ENCODE measurements at places on chromosomes 3 and 15.

- DNase-seq: no peak
These were observed 803 bp downstream of the ITIH3 start for GRCh38 chr3:52795298-52795900.

DNA sequence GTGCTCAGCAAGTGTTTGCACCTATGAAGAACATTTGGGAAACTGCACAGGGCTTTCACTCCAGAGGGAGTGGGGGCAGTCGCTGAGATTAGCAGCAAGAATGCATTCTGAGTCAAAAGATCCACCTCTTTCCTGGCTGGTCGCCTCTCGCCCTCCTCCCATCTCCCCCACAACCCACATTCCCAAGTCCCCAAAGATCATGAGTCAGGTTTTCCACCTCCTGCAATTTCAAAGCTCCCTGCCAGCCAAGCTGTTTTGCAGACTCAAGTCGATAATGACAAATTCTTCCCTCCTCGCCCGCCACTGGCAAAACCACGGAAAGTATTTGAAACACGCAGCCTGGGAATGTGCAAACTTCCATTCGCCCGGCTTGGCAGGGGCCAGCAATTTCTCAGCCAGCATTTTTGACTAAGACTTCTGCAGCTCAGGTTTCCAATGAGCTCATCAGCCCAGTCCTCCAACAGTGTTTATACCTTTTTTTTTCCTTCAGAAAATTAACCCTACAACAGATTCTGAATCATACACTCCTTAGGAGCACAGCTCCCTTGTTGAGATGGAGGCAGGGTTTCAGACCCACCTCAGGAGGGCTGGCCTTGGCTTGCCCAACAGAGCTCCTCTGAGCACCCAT, 181.4 kb downstream of the SMAD6 start:
- DNase-seq: peak; percentile 99

DNA sequence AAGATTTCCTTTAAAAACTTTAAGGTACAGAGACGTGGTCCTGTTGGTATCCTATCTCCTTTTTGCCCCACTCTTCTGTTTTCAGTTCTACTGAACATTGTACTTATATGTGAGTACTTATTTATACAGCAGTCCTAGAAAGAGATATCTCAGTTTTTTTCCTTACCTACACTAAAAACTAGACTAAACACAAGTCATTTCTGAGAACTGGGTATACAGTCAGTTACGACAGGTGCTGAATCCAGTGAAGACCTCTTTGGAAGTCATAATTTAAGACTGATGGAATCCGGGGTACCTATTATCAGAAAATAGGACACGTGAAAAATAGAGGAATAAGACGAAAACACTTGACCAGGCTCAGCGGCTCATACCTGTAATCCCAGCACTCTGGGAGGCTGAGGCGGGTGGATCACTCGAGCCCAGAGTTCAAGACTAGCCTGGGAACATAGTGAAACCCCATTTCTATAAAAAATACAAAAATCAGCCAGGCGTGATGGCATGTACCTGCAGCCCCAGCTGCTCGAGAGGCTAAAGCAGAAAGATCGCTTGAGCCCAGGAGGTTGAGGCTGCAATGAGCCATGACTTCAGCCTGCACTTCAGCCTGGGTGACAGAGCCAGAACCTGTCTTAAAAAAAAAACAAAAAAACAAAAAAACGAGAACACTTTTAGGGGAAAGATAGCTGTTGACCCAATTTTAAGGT, 76.3 kb downstream of the KLHL25 start:
- no peak for DNase-seq

GRCh38 chr3:52200981-52201679, 3.2 kb downstream of the ALAS1 start:
- no peak for DNase-seq

DNA sequence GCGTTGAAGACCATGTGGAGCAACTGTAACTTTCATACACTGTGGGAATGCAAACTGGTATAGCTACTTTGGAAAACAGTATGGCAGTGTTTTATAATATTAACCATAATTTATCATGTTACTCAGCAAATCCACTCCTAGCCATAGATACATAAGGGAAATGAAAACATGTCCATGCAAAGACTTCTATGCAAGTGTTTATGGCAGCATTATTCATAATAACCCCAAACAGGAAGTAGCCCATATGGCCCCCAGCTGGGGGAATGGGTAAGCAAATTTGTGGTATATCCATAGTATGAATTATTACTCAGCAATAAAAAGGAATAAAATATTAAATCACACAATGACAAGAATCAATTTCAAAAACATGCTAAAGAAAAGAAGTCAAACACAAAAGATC, 23.0 kb upstream of the GATA2 start:
- no peak for DNase-seq

GRCh38 chr3:106345353-106346027, 476.7 kb upstream of the CBLB start:
- peak; percentile 97 for DNase-seq

- DNase-seq: no peak
These were observed 482.2 kb upstream of the ADAMTS9 start for GRCh38 chr3:65169961-65170360.

- DNase-seq: no peak
These were observed 1188.0 kb upstream of the ALCAM start for GRCh38 chr3:104178680-104179079.

DNA sequence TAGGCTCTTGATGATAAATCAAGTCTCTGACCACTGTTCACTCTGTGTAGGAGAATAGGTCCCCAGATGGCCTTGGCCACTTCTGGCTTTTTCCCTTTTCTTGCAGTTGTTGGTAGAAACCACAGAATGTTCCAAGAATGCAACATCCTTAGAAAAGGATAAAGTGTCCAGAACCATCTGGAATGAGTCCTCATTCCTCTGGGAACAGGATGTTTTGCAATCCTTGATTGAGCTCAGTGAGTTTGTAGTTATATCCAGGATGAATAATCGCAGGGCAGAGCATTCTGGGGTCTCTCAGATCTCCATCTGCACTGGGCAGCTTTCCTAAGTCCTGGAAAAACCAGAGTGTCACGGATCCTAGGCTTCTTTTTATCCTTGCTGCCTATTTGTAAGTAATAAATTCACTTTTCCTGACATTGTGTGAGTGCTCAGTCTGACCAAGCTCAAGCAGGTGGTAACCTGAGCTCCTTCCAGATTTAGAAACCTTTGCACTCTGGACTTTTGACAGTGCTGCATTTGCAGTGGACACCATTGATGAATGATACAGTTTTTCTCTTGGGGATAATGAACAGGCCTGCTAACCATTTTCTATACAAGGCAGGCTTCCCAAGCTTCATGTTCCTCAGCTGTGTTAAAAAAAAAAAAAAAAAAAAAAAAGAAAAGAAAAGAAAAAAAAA, 1028.6 kb downstream of the OTOL1 start:
- peak; percentile 35 for DNase-seq

- DNase-seq: no peak
These were observed 6.8 kb downstream of the PLA2G4F start for GRCh38 chr15:42149493-42150218.

GRCh38 chr15:83927704-83928391, 273.9 kb downstream of the ADAMTSL3 start:
- DNase-seq: no peak

DNA sequence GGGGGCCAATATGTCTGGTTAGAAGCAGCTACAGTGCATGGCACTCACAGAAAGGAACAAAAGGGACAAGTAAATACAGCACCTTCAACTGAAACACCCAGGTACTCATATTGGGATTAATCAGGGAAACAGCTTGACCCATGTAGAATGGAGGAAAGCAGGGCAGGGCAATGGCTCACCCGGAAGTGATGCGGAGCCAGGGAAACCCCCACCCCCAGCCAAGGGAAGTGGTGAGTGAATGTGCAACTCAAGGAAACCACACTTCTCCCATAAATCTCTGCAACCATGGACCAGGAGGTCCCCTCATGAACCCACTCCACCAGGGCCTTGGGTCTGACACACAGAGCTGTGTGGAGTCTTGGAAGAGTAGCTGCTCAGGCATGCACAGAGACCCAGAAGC, 117.1 kb downstream of the MTHFS start:
- DNase-seq: no peak

DNA sequence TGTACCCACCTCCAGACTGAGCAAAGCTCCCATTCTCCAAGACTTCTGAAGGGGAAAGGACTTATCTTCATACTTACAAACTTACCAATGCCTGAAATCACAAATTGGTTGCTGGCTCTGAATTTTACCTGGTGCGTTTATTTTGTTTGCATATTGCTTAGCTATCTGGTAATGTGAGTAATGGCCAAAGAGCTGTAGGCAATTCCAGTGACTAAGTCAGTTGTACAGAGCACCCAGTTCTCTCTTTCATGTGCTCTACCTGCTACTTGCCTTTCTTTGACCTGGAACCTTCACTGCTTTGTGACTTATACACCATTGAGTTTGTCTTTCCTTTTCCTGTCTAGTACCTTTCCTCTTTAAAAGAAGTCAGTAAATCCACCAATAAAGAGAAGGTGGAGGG, 755.9 kb upstream of the LMCD1 start:
- DNase-seq: no peak

GRCh38 chr3:177740254-177740653, 543.0 kb upstream of the TBL1XR1 start:
- no peak for DNase-seq

DNA sequence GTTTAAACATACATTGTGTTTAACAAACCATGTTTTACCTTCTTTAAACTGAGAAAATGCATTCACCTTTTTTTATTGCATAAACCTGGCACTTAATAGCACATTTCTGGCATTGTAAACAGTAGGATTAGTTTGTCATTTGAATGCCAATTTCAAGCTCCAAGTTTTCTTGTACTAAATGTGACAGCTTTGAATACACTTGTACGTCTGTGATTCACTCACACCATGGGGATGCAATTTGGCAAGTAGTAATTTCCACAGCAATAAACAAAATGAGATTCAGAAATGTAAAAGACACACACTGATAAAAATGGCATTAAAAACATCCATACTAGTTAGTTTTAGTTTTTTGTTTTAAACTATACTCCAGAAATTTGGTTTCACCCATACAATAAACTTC, 598.9 kb downstream of the SI start:
- DNase-seq: no peak

- DNase-seq: no peak
These were observed 434.8 kb upstream of the DPH6 start for GRCh38 chr15:35980719-35981118.

DNA sequence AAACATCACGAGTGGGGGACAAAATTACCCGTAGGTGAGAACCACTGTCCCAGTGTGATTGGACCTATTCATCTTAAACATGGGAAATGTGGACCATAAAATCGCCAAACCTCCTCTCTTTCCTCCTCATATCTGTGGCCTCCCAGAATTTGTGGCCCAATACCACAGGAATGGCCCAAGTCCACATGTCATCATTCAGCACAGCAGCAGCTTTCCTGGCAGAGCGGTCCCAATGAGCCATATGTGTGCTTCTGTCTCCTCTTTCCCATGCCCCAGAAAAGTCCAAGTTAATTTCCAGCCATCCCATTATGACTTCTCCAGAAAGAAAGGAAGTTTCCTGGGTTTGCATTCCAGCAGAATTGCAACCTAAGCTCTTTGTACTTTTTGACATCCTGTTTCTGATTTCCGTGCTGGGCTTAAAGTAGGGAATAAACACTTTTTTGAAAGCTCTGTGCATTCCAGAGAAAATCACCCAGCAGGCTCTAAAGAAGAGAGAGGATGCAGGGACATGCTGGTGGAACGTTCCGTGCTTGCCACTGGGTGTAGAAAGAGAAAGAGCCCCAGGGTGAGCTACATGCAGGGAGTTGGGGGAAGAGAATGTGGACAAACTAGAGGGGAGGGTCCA, 259.4 kb upstream of the PROK2 start:
- no peak for DNase-seq

GRCh38 chr3:114242947-114243346, 5.6 kb upstream of the ZNF80 start:
- DNase-seq: no peak

- no peak for DNase-seq
These were observed 153.1 kb downstream of the SEMA6D start for GRCh38 chr15:47870300-47870955.

DNA sequence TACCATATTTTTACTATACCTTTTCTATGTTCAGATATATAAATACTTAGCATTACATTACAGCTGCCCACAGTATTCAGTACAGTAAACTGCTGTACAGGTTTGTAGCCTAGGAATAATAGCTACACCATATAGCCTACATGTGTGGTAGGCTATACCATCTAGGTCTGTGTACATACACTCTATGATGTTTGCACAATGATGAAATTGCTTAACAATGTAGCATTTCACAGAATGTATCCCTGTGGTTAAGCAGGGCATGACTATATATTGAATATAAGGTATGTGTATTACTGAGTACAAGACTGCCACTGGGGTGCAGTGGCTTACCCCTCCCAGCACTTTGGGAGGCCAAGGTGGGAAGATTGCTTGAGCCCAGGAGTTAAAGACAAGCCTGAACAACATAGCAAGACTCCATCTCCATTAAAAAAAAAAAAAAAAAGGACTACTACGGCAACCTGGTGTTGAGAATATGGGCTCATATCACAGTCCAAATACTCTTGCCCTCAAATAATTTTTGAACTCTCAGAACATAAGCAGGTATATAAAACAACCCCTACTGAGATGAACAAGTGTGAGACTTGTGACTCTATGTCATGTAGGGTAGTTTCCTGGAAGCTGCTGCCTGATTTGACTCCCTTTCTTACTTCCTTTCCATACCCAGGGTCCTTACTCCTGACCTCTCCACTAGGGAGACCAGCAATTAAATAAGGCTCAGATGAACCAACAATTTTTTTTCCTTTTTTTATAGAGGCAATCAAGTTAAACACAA, 4.8 kb downstream of the PPP1R14D start:
- no peak for DNase-seq

DNA sequence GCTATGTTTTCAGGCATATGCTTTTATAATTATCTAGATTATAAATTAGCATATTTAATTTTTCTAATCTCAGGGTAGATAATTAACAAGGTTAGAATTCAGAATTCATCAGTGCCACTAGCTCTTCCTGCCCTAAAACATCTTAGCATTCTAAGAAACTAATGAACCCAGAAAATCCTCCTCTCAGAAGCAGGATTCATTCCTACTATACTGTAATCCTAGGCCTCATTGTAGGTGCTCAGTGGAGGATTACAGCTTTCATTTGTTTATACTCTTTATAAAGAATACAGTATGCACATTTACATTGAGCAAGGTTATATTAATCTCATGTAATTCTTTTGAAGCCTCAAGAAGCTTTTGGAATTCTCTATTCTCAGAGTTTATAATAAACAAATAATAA, 20.9 kb downstream of the ACAD11 start:
- DNase-seq: no peak

GRCh38 chr3:41163421-41163820, 35.9 kb upstream of the CTNNB1 start:
- DNase-seq: no peak

DNA sequence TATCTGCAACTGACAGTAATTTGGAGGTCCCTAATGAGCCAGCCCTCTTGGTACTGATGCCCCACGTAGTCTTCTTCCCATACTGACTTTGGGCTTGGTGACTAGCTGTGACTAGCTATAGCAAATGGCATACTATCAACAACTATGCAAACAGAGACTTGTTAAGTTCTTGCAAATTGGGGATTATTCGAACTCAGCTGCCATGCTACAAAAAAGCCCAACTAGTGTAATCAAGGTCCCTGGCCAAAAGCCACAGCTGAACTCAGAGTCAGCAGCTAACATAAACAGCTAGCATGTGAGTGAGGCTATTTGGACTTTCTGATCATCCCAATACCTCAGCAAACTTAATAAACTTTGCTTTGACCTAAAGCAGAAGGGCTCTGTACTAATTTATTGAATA, 121.2 kb upstream of the PLXND1 start:
- DNase-seq: no peak

Measured in RCC 7860 (cell line).